ENCODE measurements at places on chromosomes 7 and 10.

- DNase-seq: no peak
These were observed 28.7 kb upstream of the RSBN1L start for GRCh38 chr7:77667459-77668086.

DNA sequence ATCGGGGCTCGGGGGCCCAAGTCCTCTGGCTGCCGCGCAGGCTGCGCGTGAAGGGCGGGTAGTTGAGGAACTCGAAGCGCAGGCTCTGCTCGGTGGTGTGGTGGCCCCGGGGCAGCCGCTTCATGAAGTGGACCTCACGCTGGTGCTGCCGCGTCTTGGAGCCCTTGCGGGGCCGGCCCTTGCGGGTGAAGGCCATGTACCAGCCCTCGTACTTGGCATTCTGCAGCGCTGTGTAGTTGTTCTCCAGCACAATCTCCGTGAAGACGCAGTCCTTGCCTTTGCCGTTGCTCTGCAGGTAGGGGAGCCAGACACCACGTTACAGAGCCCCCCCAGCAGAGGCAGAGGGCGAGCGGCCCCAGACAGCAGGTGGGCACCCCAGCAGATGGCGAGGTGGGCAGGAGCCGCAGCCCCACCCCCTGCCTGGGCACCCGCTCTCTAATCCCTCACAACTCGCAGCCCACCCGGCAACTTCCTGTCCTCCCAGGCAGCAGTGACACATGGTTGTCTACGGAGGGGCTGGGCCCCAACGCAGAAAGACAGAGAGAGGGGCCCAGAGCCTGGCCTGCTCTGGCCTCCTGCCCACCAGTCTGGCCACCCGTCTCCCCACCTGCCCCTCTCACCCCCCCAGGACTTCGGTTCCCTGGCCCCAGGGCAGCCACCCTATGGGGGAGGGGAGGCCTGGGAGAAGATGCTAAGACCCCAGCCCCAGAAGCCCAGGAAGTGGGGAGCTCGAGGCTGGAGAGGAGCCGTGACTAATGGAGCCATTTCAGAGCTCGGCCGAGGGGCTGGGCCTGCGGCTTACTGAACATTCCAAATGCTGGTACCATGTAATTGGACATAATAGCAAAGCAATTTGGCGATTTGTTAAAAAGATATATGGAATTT is 5.3 kb downstream of the FGF8 start:
- no peak for DNase-seq

DNA sequence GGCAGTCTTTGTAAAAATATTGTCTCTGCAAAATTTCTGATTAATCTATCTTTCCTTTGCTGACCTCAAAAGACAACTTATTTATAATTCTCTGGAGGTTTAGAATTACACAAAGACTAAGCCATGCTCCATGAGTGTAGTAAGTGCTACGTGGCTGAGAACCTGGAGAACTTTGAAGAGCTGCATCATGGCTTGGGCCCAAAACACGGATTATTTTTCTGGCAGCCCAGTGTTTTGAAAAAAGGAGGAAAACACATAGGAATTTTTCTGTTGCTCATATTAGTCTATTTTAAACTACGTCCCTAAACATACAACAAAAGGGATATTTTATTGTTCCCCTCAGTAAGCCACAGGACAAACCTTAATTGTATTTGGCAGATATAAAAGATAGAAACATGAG is 360.7 kb upstream of the MYO3A start:
- no peak for DNase-seq

DNA sequence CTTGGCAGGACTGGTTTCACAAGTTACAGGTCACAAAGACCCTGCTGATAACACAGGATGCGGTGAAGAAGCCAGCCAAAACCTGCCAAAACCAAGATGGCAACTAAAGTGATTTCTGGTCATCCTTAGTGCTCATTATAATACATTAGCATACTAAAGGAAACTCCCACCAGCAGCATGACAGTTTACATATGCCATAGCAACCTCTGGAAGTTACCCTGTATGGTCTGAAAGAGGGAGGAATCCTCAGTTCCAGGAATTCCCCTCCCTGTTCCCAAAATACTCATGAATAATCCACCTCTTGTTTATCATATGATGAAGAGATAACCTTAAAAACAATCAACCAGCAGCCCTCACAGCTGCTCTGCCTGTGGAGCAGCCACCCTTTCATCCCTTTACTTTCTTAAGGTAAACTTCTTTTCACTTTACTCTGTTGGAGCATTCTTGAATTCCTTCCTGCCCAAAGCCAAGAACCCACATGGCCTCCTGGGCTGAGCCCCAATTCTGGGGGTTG is 21.9 kb downstream of the DPY19L1 start:
- DNase-seq: no peak

DNA sequence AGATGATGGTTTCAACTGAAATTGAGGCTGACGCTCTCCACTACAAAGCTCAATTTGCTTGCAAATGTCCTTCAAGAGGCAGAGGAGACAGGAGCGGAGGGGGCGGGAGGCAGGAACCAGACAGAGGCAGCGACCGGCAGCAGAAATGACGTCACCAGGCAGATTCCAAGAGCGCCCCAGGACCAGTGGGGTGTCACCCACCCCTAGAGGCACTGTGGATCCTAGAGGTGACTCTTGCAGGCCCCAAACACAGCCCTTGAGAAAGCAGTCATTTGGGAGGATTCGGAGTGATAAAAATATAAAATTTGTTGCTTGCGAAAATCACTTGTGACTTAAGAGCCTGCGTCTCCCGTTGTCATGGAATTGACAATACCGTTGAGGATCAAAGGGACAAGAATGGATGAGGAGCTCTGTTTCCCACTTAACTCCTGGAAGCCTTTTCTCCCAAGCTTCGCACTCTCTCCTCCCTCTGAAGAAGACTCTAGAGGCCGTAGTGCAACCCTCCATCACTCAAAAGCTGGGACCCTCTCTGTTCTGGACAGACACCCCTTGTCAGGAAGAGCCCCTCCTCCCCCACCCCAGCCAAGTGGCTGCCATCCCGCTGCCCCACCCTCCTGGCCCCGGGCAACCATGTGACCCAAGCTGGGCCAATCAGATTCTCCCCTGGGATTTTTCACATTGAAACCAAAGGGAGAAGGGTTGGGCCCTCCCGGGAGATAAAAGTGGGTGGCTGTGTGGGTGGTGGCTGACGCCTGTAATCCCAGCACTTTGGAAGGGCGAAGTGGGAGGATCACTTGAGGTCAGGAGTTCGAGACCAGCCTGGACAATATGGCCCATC is 16.3 kb upstream of the SLC29A4 start:
- no peak for DNase-seq
